ENCODE measurements at places on chromosomes 6 and 20.

DNA sequence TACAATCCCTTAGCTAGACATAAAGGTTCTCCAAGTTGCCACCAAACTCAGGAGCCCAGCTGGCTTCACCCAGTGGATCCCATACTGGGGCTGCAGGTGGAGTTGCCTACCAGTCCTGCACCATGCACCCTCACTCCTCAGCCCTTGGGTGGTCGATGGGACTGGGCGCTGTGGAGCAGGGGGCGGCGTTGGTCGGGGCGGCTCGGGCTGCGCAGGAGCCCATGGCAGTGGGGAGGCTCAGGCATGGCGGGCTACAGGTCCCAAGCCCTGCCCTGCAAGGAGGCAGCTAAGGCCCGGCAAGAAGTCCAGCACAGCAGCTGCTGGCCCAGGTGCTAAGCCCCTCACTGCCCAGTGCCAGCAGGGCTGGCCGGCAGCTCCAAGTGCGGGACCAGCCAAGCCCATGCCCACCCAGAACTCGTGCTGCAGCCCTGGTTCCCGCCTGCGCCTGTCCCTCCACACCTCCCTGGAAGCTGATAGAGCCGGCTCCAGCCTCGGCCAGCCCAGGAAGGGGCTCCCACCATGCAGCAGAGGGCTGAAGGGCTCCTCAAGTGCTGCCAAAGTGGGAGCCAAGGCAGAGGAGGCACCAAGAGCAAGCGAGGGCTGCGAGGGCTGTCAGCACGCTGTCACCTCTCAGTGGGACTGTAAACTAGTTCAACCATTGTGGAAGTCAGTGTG lies 912.1 kb downstream of the PHF3 start:
- no peak for DNase-seq

DNA sequence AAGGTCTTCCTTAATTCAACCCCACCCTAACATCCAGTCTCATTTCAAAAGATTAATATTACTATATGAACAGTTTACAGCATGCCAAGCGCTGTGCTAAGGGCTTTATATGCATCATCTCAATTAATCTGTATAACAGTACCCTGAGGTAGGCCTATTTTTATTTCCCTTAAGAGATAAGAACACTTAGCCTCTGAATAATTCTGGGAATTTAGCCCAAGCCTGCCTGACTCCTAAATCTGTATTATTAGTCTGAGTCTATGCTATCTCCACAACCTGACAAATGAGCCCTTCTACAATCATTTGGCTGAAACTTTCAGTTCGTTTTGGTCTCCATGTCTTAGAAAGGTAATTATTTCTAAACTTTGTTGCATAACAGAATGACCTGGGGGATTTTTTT lies 77.7 kb upstream of the SAMD5 start:
- DNase-seq: no peak

- DNase-seq: no peak
Observed at GRCh38 chr20:41411391-41411847, 44.8 kb upstream of the EMILIN3 start.

- no peak for DNase-seq
Observed at GRCh38 chr6:163390770-163391169, 23.7 kb upstream of the QKI start.

DNA sequence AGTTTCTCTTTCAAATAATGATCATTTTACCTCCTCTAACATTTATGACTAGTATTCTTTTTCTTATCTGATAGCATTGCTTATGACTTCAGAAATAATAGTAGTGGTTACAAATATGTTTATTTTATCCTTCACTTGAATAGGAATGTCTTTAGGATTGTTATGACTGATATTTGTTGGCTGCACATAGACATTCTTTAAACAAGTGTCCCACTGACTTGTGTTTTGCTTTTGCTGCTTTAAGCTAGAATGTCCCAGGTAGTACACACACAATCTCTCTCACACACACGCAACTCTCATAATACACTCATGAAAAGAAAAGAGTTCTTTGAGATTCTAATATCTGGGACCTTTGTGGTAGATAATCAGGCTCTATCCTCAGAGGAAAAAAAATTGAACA lies 21.6 kb downstream of the KIAA1586 start:
- DNase-seq: no peak

- DNase-seq: no peak
Observed at GRCh38 chr6:56958481-56958880, 3.6 kb downstream of the BEND6 start.

- peak; percentile 15 for DNase-seq
Observed at GRCh38 chr20:46013829-46014516, 5.3 kb downstream of the MMP9 start.

DNA sequence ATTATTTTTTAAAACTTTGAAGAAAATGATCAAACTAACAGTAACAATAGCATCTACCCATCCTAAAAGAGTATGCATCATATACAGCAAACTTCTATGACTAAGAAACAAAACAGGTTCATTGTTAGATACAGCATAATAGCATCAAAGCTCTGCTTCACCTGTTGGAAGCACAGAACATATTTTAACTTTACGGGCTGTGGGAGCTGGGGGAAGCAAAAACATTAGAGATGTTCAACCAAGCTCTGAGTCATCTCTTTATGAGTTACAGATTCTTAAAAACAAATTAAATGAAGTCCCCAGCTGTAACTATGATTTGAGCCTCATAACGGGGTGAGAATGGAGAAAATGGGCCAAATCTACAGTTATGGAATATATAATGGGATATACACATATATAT lies 63.4 kb downstream of the SYNE1 start:
- no peak for DNase-seq

- DNase-seq: no peak
Observed at GRCh38 chr6:133966654-133967329, 13.8 kb downstream of the TBPL1 start.

- no peak for DNase-seq
Observed at GRCh38 chr20:2759143-2759542, 41.3 kb downstream of the CPXM1 start.

- no peak for DNase-seq
Observed at GRCh38 chr6:155244434-155244833, 19.4 kb upstream of the CLDN20 start.

GRCh38 chr6:34110610-34111009 lies 35.3 kb downstream of the GRM4 start:
- no peak for DNase-seq

GRCh38 chr20:59004493-59004762 lies 2.6 kb downstream of the CTSZ start:
- DNase-seq: no peak
